ENCODE measurements at places on chromosomes 2 and 18. TPM values are rescaled to one million over a fixed set of nuclear protein-coding genes. Genes with fewer than 3 reads are reported as not detected.

GRCh38 chr2:122156176-122156890, 400.9 kb downstream of the TSN start:
- DNase-seq, result no peak

DNA sequence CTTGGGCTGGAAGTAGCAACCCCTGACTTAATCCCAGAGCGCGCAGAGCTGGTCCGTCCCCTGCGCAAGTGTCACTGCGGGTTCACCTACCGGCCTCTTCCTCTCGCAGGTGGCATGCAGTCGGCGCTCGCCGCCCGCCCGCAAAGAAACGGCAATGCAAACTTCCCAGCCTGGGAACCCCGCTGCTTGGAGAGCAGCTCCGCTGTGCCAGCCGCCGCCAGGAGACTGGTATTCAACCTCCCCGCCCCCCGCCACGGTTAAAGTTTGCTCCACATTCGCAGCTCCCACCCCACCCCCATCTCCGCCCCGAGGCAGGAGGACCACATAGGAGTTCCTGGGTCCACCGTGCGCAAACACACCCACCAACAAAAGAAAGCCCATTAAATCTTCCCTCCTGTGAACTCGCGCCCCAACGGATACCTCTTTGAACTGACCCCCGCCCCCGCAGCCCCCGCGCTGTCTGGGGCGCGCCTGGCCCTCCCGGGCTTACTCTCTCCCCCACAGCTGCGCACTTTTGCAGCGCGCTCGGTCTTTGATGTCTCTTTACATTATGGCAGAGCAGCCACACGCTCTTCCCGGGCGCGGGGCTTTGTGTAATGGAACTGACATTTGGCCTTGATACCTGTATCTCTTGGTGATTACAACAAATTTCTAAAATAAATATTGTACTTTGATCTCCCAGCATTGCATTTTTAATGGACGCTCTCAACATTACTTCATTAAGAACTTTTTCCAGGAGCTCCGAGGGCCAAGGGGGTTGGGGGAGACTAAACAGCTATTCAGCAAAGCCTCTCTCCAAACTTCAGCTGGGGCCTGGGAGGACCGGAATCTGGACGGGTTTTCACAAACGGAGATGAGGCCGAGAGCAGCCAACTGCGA, 3.1 kb upstream of the SP5 start:
- no peak for DNase-seq

DNA sequence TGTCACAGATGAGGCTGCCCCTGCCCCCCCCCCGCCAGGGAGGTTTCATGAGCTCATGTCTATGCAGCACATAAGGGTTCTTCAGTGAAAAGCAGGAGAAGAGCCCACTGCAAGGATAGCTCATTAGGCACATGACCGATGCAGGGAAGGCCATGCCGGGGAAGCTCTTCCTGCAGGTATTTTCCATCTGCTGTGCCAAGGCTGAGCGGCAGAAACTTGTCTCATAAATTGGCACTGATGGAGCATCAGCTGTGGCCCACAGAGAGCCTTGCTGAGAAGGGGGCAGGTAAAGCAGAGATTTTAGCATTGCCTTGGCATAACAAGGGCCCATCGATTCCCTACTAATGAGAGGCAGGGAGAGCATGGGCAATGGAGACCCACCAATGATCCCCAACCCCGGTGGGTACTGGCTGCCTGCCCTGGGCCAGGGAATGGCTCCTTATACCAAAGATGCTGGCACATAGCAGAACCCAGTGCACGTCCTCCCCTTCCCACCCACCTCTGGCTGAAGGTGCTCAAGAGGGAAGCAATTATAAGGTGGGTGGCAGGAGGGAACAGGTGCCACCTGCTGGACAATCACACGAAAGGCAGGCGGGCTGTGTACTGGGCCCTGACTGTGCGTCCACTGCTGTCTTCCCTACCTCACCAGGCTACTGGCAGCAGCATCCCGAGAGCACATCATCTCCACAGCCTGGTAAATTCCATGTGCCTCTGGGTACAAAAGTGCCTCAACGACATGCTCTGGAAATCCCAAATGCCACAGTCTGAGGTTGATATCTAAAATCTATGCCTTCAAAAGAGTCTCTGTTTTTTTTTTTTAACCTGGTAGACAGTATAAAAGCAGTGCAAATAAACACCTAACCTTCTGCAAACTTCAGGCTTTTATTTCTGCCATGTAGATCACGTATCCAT, 41.4 kb downstream of the STEAP3 start:
- peak; percentile 48 for DNase-seq

DNA sequence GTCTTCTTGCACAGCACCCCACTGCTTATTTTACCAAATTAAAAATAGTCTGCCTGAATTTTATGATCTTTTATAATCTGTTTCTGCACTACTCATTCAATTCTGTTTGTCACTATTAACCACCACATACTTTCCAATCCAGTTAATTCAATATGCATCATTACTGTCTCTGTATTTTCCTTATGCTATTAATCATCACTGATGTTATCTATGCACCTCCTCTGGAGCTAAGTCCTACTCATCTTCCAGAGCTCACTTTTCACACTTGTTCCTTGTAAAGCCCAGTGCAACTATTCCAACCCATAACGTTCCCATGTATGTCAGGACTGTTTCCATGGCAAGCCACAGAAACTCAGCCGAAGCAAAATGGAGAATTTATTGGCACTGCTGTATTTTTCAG, 713.6 kb downstream of the PLCL1 start:
- DNase-seq, result no peak

- DNase-seq, result no peak
Observed at GRCh38 chr2:239770246-239770639, 254.9 kb downstream of the NDUFA10 start.

GRCh38 chr2:155547571-155547970, 785.0 kb downstream of the NR4A2 start:
- DNase-seq, result no peak

- peak; percentile 44 for DNase-seq
Observed at GRCh38 chr18:68847219-68847837, 49.4 kb downstream of the CCDC102B start.

DNA sequence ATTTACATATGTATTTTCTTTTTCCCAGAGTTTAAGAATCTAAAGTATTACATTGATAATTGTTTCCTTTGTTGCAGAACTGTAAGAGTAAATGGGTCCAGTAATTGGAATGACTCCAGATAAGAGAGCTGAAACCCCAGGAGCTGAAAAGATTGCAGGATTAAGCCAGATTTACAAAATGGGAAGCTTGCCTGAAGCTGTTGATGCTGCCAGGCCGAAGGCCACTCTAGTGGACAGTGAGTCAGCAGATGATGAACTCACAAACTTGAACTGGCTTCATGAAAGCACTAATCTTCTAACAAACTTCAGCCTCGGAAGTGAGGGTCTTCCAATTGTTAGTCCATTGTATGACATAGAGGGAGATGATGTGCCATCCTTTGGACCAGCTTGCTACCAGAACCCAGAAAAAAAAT, 183.8 kb upstream of the STON1 start:
- no peak for DNase-seq

DNA sequence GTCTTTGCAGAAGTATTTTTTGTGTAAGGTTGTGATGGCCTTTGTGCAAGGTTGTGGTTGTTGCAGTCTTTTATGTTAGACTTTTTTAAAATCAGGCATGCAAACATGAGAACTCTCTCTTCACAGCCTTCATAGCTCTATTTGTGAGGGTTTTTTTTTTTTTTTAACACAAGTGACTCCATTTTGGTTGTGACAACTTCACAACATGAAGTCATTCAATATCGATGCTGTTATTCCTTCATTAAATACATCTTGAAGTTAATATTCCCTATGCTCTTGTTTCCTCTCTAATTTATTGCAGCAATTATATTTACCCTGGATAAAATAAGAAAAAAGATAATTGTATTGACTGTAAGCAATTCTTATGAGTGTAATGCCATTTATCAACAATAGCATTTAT, 35.5 kb downstream of the DHRS9 start:
- DNase-seq, result no peak

DNA sequence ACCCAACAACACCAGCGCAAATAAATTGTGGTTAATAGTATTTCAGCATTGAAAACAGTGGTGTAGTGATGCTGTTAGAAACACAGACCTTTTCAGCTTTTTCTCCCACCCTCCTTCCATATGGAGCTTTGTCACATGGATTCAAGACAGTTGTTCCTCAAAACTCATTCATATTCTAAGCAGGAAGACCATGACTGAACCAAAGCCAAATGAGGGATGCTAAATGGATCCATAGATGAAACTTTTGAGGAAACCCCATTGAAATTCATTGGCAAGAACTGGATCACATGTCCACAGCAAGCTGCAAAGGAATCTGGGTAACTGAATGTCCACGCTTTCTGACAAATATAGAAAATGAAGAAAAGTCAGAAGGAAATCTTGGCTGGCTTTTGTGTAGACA, 615.1 kb upstream of the NETO1 start:
- DNase-seq, result no peak

GRCh38 chr2:49004036-49004626, 150.2 kb downstream of the FSHR start:
- DNase-seq, result no peak

GRCh38 chr2:178674122-178674521, 133.1 kb downstream of the TTN start:
- DNase-seq, result no peak

DNA sequence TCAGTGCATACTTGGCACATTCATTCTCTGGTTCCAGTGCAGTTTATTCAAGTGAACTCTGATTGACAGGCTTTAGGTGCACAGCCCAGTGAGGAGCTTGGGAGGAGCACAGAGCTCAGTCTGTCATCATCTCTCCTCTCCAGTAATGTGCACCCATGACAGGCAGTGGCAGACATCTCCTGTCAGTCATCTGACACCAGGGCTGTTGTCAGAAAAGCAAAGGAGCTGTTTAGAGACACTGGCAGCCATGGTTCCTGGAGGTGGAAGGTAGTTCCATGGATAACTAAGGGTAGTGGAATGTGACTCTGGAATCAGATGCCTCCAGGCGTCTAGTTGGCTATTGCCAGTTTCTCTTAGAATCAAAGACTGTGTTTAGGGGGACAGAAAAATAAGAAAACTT, 308.8 kb downstream of the DCDC2C start:
- DNase-seq, result no peak

DNA sequence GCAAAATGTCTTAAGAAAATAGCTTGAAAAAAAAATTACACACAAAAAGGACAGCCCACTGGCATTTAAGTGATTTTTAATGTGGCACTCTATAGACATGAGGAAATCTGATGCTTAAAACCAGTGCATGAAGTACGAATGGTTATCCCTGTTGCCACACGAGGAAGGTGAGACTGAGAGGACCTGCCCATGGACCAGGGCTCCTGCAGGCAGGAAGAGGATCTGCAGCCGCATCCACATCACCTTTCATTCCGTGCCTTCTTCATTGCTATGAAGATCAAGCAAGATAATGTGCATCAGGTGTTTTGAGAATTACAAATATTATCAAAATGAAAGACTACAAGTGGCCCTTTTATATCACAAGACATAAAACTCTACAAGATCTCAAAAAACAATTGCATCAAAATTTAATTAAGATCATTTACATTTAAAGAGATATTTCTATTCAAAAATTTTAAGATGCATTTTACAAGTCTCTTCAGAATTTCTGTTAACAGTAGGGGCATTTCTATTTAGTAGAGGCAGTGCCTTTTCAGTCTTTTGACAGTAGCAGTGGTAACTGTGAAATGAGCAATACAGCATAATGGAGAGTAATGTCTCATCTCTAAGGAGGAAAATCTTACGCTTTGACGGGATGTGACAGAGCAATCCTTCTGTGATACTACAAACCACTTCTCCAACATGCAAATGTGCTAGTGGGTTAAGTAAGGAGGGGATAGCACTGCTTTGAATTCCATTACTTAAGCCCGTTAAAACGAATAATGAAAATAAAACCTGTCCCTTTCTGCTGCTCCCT, 83.4 kb downstream of the SLC5A7 start:
- DNase-seq, result no peak

GRCh38 chr2:238161291-238162051, 2.7 kb downstream of the ERFE start:
- no peak for DNase-seq

GRCh38 chr2:156792242-156792840, 356.2 kb downstream of the GPD2 start:
- DNase-seq, result no peak

- DNase-seq, result peak; percentile 5
Observed at GRCh38 chr2:241803387-241804325, 5.3 kb upstream of the NEU4 start.

- DNase-seq, result no peak
Observed at GRCh38 chr2:17296686-17297085, 221.6 kb downstream of the RAD51AP2 start.

DNA sequence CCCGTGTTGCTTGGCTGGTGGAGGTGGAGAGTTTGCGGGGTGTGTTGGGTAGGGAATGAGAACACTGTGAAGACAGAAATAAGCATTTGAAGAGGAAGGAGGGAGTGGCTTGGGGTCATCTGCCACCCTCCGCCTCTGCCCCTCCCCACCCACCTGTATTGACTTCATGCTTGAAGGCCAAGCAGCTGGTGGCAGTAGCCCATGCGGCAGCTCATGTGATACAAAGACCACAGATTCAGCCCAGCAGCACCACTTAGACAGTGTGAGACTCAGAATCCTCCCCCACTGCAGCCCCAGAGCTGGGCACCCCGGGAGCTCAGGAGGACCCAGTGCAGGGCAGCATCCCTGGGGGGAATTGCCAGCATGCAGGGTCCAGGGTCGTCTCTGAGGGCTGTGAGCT, 15.4 kb downstream of the NPPC start:
- no peak for DNase-seq

DNA sequence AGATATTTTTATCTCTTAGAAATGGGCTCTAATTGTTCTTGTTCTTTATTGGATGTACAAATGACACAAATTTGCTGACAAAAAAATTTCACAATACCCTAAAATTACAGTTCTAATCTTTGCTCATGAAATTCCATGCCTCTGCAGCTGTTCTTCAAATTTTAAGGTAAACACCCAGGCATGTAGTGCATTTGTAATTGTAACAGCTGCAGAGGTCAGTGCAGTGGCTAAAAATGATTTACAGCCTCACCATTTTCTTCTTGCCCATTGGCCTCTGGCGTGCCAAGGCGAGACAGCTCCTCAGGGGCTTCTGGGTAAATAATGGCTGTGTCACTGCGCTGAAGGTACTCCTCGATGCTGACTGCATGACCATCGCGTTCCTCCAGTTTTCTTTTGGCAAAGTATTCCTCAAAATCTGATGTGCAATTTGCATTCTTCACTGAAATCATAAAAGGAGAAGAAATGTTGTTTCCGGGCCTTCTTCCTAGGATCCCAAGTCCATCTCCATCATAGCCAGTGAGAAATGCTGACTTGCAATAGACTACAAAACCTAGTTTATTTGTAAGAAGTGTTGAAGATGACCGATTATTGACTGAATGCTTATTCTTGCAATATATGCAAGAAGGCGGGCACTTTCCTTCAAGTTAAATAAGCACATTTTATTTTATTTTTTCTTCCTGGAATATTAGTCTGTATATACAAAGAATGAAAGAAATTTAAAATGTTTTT, 115.2 kb downstream of the ZEB2 start:
- no peak for DNase-seq

- no peak for DNase-seq
Observed at GRCh38 chr18:65230311-65230710, 520.5 kb upstream of the CDH7 start.

Gene PXDN
- total RNA-seq, result 29.2 TPM

Gene SNX17
- total RNA-seq, result 99.3 TPM

Gene SLC9A2
- under 0.01 TPM for total RNA-seq

Gene B3GNT7
- total RNA-seq, result 0.26 TPM

Gene LHCGR
- total RNA-seq, result not detected

Gene CCBE1
- total RNA-seq, result 1.6 TPM

Gene RPRD1A
- total RNA-seq, result 82.6 TPM

Gene SOWAHC
- total RNA-seq, result 63.5 TPM
